ENCODE measurements at places on chromosomes 5 and 9. TPM values are rescaled to one million over a fixed set of nuclear protein-coding genes. Genes with fewer than 3 reads are reported as not detected.

Gene NR2F1
- total RNA-seq, result 121 TPM

Gene TMEFF1
- 47.6 TPM for total RNA-seq

Gene F2RL1
- total RNA-seq, result 2.8 TPM

Gene PRLR
- total RNA-seq, result 3.3 TPM

Gene C5orf46
- not detected for total RNA-seq

Gene SH3GL2
- total RNA-seq, result 52.3 TPM

Gene TAF1L
- 0.78 TPM for total RNA-seq

Gene SOHLH1
- total RNA-seq, result not detected

Gene TMC1
- total RNA-seq, result 0.78 TPM

Gene ADRA1B
- 1.1 TPM for total RNA-seq

Gene MLANA
- not detected for total RNA-seq

Gene FAM153A
- 2.8 TPM for total RNA-seq

DNA sequence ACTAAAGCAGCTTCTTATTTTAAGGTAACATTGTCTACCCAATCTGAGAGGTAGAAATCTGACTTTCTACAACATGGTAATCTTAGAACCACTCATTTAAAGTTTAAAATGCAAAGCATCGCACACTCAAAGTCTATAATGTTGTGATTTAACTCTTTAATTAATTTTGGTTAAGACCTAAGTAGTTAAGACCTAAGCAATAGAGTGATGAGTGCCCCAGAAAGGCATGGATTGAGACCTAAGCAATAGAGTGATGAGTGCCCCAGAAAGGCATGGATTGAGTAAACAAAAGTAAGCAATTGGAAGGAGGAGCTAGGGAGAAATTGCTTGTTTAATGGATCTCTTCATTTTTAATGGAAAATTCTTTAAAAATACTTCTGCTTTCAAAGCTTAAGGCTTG, 86.8 kb downstream of the NLN start:
- DNase-seq, result no peak

- no peak for DNase-seq
Measured at GRCh38 chr5:42923710-42924109, 112.0 kb upstream of the SELENOP start.

GRCh38 chr9:6014670-6015270, 654 bp downstream of the RANBP6 start:
- DNase-seq, result no peak

GRCh38 chr9:68443624-68444023, 87.2 kb downstream of the PGM5 start:
- DNase-seq, result no peak

DNA sequence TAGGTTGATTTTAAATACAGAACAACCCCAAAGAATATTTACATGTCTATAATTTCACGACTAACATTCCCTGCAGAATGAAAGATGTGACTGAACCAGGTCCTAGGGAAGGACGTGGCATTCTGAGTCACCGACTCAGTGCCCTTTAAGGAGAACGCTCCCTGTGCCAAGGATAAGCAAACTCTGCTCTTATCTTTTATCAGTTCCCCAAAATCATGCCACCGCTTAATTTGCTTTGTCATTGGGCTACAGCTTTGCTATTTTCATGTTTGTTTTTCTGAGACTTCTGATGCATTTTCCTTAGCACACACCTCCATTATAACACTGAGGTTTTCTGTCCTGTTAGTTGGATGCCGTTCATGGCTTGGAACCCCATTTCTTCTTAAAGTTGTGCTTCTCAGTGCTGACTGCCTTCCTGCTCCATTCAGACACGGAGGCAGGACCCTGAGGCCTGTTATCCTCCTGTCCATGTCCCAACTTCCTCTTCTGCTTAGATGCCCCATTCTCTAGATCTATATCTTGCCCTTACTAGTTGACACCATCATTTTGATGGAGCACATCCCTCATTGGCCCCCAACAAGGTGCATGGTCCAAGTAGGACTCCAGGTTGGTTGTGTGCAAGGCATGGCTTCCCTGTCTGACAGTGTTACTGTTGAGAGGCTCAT, 11.2 kb upstream of the SEMA4D start:
- no peak for DNase-seq

DNA sequence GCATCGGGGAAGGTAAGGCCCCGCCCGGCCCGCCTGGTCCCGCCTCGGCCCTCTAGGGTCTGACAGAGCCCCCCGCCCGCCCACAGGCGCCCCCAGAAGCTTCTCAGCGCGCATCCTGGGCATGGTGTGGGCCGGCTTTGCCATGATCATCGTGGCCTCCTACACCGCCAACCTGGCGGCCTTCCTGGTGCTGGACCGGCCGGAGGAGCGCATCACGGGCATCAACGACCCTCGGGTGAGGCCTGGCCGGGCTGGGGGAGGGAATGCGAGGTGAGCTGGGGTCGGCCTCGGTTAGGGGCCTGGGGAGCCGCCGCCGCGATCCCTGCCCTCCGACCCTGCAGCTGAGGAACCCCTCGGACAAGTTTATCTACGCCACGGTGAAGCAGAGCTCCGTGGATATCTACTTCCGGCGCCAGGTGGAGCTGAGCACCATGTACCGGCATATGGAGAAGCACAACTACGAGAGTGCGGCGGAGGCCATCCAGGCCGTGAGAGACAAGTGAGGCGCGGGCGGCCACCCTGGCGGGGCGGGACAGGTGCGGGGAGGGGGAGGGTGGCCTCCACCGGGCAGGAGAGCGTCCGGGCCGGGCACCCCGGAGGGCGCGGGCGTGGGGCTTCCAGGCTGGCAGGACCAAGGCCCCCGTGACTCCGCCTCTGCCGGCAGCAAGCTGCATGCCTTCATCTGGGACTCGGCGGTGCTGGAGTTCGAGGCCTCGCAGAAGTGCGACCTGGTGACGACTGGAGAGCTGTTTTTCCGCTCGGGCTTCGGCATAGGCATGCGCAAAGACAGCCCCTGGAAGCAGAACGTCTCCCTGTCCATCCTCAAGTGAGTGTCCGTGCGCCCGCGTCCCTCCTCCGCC, 7.1 kb downstream of the LRRC26 start:
- no peak for DNase-seq

DNA sequence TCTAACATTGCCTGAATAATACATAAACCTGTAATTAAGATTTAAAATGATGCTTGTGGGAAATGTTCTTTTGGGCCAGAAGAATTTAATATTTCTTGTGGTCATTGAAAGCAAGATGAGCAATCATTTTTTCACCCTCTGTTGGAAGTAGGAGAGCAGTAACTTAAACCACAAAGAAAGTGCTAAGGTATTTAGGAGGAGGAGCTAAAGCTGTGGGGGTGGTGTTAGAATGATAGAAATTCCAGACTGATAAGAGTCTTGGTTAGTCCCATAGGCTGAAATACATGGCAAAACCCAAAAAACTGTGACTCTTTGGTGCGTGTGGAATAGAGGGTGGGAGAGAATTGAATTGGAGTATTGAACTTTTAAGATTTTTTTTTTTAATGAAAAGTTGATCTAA, 247.0 kb downstream of the YTHDC2 start:
- no peak for DNase-seq

DNA sequence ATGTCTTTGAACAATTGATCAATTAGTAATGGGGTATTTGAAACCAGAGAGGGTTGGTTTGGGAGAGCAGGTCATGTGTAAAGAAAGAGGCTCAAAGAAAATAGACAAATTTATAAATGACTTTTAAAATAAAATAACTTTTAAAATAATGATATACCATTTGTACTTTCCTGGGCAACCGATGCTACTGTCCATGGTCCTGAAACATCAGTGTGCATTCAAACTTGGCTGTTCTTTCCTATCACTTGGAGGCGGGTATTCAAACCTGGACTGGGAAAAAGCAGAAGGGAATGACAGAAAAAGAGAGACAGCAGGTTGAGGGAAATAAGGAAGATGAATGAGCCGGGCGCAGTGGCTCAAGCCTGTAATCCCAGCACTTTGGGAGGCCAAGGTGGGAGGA, 1446.4 kb upstream of the WWC1 start:
- DNase-seq, result no peak

DNA sequence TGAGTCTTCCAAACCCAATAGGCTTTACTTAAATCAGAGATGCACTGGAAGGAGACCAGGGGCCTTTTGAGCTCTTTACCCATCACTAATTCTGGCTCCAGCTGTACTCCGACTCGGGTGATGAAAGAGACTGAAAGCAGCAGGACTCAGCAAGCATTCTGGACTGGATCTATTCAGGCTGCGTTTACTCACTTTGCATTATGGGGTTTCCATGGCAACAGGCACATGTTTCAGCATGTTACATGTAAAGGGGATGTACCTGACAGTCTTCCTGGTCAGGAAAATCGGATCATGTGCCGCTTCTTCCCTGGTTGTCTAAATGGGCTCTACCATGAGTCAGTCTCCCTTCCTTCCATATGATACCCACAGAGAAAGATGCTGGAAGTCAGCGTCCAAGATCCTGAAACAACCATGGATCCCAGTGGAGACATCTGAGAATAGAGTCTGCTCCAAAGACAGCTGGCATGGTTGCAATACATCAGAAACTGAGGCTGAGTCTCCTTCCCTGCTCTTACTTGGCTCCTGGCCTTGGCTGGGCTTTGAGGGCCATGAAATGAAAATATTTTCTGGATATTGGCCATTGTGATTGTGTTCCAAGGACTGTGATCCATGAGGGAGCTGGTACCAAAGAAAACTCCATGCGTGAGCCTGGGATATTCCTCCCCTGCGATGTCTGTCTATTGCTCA, 102.5 kb upstream of the TNC start:
- DNase-seq, result no peak

DNA sequence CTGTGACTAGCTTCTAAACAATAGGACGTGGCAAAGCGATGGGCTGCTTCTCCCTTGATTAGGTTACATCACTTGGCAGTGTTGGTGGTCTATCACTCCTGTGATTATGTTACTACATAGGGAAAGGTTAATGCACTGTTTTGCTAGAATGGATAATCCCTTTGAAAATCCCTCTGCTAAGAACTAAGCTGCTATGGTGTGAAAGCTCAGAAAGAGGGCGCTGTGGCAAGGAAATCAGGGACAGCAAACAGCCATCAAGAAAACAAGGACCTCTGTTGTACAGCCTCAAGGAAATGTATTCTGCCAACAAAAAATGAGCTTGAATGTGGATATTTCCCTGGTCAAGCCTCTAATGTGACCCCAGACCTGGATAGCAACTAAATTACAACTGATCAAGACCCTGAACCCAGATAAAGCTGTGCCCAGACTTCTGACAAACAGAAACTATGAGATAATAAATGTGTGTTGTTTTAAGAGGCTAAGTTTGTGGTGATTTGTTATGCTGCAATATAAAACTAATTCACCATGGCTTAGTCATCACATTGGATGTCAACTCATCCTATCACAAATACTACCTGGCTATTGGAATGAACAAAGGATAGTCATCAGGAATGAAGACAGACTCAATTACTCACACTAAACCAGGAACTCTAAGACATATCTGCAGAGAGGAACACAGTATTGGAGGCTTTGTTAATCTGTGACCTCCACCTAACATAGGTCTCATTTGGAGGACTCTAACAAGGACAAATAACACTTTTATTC, 1215.9 kb downstream of the EFNA5 start:
- no peak for DNase-seq

DNA sequence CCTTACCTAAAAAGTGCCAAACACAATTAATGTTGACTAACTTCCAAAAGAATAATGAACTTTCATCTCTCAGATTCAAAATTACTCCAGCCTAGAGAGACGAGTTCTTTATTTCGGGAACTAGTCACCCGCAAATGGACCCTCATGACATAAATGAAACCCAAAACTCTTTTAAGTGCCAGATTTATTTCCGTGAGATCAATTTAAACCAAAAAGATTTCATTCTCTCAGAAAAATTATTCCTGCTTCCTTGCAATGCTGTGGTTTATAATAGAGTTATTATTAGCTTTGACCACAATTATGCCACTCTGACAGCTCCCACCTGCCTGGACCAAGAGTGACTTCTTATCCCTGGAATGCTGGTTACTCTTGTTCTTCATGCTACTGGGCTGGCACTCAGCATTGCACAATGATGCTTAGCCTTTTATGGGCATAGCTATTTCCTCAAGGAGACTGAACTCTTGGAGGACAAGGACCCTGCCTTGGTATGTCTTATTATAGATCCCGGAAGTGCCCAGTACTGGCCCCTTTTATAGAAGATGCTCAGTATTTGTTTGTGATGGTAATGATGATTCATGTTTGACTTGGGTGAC, 183.5 kb downstream of the SNX18 start:
- no peak for DNase-seq

DNA sequence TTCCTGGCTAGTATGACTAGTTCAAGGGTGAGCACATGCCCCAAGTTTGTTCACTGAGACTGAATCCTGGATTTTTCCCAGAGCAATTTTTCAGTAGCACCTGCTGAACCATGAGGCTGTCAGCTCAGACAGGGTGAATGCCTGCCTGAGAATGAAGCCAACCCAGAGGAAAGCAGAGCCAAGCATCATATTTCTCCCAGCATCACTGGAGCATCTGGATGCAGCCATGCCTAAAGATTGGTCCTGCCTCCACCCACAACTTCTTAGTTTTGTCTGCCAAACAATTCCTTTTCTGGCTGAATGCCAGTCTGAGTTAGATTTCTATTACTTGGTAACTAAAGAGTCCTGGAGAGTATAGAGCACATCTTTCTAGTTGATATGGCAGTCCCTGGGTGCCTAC, 343.6 kb downstream of the CSNK1G3 start:
- no peak for DNase-seq

DNA sequence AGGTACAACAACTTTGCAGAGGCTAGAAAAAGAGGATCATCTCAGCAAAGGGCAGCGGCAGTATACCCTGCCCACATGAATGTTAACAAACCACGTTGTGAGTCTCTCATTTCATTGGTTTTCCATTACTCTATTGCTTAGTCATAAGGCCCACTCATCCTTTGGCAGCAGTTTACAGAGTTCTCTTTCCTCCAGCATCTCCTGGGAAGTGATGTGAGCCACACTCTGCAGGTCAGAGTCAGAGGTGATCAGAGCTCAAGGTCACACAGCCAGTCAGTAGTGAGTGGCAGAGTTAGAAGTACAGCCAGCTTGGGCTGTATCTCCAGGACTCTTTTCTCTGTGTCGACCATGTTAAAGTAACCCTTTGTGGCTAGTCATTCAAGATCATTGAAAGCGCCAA, 599.6 kb upstream of the GRAMD2B start:
- DNase-seq, result no peak

GRCh38 chr9:117542021-117542420, 127.2 kb upstream of the ASTN2 start:
- no peak for DNase-seq

- no peak for DNase-seq
Measured at GRCh38 chr9:92752812-92753404, 11.7 kb downstream of the BICD2 start.

DNA sequence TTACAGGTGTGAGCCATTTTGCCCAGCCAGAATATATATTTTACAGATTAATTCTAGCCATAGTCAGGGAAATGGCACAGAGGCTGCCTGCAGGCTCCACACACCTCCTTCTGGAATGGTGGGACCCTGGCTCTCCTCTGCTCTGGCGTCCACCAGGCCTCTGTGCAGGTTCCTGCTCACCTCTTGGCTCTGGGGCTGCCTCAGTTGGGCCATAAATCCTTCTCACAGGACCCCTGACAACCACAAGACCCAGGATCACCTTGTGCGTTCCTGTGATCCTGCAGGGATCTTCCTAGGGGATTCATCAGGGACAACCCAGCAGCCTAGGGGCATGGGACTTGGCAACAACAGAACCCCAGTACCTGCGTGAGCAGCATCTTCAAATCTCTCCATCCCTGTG, 93.0 kb upstream of the FSTL4 start:
- DNase-seq, result no peak

Measured in occipital lobe (tissue), 3 donors.